Kidney (tissue), 22 donors: ENCODE measurements at places on chromosomes 5 and 9.
A peak's percentile ranks its signal among the peaks of the same experiment; 100 is the strongest.

GRCh38 chr9:6356441-6356840 is 28.3 kb downstream of the TPD52L3 start:
- H3K27me3 ChIP-seq, result no peaks in the 10 kb centered on the region
- H3K36me3 ChIP-seq, result no peaks in the 10 kb centered on the region
- H3K27ac ChIP-seq, result no peak overlapping the region
- H3K4me3 ChIP-seq, result no peak overlapping the region
- DNase-seq, result no peak

- H3K27me3 ChIP-seq, result no peaks in the 10 kb centered on the region
- no peak for DNase-seq
- H3K4me3 ChIP-seq, result no peak overlapping the region
- H3K36me3 ChIP-seq, result no peaks in the 10 kb centered on the region
- no peaks in the 10 kb centered on the region for H3K4me1 ChIP-seq
Observed at GRCh38 chr9:37209431-37210386, 89.3 kb downstream of the ZCCHC7 start.

- no peaks in the 10 kb centered on the region for H3K36me3 ChIP-seq
- no peaks in the 10 kb centered on the region for H3K4me1 ChIP-seq
Observed at GRCh38 chr5:91168859-91169258, 214.3 kb downstream of the ARRDC3 start.

DNA sequence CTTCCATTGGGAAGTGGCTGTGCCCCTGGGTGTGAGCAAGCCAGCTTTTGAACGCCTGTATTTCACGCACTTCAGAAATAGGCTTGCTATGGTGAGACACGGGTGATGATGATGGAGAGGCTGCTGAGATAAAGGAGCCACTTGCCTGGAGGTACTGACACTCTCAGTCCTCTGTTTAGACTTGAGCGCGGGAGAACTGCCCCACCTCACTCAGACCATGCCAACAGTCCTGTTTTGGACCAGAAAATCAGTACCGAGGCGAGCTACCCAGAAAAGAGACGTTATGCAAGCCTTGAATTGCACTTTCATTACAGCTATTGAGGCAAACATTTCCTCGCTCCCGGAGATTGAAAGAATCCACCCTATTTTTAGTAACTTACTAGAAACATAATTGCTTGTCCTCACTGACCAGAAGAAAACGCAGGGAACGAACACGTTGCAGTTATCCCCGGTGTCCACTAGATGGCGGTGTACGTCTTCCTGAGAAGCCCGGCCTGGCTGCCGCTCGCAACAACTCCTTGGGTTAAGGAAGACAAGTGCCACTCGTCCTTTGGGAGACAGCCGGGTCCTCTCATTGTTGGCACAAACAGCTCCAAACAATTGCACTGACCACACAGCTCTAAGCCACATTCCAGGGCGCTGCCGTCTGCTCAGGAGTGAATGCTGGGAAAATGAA is 142.4 kb downstream of the PSAT1 start:
- H3K36me3 ChIP-seq, result no peaks in the 10 kb centered on the region
- H3K27me3 ChIP-seq, result no peaks in the 10 kb centered on the region
- peak; percentile 93 for DNase-seq
- H3K27ac ChIP-seq, result no peak overlapping the region

GRCh38 chr5:126446498-126447224 is 23.5 kb downstream of the GRAMD2B start:
- peaks cover 7% of the 10 kb centered on the region for H3K36me3 ChIP-seq
- H3K4me1 ChIP-seq, result peaks cover 6% of the 10 kb centered on the region
- no peak overlapping the region for H3K4me3 ChIP-seq
- no peaks in the 10 kb centered on the region for H3K27me3 ChIP-seq
